DMS153 (cell line): ENCODE measurements at places on chromosomes 11 and 22.

GRCh38 chr11:111000400-111001080 is 245.0 kb upstream of the POU2AF2 start:
- DNase-seq = no peak

DNA sequence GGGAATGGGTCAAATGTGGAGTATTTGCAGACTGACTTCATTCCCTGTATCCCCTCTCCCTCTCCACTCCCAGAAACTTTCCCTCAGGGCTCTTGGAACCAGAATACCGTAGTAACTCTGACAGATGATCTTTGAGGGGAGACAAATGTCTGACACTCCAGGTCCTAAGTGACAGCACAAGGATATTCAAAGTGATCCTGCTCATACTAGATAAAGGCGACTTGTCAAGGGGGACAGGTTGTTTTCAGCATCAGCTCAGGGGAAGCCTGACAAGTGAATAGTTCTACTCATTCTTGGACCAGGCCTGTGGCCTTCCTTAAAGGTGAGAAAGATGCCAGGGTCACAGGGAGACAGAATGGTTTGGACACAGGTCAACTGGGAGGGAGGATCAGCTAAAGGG is 92.8 kb downstream of the NXPE2 start:
- no peak for DNase-seq

DNA sequence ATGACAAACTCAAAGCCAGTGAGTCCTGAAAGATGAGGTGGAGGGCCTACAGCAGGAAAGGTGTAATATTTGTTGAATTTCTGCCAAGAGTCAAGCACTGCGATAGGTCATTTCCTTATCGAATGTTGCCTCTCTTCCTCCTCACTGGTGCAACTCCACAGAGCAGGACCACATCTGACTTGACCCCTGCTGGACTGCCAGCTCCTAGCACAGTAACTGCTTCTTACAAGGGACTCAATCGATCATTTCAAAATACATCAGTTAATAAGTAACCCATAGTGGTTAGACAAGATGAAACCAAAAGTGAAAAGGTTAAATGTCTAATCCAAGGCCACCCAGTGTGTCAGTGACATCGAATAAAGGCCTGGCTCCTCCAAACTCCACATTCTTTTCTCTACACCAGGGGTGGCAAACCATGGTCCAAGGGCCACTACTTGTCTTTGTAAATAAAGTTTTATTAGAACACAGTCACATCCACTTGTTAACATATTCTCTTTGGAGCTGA is 98.5 kb upstream of the CSNK2A3 start:
- no peak for DNase-seq

- no peak for DNase-seq
These were observed at the start of gene SYT12 for GRCh38 chr11:67022961-67023956. TSS of gene SYT12 (plus strand) at chr11:67023134. CDS start at chr11:67030145, 7,011 bp downstream.

GRCh38 chr11:34346551-34346950 is 11.3 kb downstream of the ABTB2 start:
- DNase-seq = no peak
